ENCODE measurements at places on chromosomes 2 and 18.

- peak; percentile 7 for DNase-seq
Measured at GRCh38 chr18:68925268-68925667, 127.4 kb downstream of the CCDC102B start.

DNA sequence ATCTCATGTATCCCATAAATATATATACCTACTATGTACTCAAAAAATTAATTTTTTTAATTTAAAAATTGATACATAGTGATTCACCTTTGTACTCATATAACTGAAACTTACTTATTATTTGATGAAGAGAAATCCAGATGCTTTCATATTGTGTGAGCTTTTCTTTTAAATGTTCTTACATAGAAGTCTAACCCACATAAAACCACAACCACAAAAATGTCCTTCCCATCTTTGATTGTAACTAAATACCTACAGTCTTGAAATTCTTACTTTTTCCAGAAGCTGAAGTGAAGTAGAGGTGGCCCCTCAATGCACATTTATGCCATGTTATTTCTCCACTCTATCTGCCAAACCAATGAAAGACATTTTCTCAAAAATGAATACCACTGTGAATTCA, 117.9 kb upstream of the COL5A2 start:
- no peak for DNase-seq

DNA sequence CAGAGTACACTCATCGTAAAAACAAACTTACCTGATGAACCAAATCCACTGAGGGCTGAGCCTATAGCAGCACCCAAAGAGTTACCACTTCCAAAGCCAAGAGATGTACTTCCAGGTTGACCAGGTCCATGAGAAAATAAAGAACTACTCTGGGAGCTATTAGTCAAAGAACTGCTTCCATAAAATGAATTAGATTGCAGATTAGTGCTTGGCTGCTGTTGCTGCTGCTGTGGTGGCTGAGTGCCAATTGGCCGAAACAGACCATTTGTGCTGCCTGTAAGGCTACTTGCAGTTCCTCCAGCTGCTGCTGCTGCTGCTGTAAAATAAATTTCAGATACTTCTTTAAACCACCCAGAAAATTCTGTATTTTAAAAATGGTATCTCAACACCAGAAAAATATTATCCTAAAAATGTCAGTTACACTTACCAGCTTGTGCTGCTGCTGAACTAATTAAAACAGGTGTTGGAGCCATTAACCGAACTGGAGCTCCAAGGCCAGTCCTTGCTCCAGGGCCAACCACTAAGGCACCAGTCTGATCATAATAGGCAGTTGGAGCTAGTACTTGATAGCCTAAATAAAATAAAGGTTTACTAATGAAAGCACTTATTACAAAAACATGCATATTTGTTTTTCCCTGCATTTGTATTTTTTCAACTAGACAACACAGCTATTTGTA, 58.1 kb upstream of the SDC1 start:
- DNase-seq: peak; percentile 88

DNA sequence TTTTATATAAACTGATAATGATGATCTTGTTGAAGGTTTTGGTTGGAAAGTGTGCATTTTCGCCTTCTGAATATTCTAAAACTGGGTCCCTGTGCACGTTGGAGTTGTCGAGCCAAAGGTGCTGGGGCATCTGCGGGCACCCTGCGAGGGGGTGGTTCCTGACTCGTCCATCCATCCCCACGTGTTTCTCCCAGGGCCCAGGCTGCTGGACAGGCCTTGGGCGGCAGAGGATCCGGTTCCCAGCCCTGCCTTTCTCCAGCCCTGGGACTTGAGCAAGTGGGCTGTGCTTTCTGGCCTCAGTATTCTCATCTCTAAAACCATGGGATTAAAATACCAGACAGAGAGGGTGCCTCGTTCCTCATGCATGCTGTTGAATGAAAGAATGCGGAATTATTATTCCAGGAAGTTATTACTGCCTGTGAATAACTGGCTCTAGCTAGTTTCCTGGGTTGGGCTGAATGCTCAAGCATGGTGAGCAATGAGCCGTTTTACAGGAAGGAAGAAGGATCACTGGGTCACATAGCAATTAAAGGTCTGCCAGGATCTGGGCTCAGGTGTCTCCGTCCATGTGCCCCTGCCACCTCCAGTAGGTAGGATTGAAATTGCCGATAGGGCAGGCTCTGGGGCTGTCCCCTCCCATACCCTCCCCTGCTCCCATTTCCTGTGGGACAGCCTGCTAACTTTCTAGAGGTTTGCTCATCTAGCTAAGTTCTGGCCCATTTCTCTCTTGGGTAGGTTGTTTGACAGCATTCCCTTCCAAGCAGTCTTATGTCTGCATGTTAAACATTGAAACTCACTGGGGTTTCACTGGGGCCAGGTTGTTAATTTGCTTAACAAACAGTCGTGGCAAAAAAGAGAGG, 77.2 kb upstream of the HS6ST1 start:
- DNase-seq: no peak

DNA sequence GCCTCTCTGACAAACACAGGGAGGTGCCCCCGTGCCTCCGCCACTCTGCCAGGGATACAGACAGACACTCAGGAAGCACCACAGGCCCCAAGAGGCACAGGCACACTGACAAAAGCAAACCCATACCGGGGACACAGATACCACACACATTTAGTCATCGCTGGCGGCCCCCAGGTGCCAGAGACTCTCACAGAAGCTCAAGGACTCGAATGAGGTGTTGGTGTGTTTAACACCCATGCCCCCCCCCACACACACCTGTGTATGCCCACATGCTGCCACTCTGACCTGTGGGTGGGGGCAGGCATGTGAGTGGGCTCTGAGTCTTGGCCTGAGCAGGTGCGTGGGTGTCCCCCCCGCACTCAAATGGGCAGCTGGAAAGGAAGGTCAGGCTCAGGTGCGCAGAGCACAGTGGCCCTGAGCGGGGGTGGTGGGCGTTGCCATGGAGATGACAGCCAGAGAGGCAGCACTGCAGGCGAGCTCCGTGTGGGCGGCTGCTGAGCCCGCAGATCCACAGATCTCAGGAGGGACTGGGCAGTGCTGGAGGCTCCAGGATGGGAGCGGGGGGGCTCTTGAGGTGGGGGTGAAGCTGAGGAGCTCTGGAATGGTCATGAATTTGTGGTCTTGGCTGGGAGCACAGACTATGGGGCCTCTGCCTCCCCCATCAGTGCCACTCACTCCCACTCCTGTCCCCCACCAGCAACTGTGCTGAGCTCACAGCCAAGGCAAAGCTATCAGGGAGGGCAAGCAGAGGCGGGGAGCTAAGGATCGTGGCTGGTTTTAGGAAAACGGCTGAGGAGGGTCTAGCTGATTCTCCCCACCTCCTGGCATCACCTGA, 73.9 kb upstream of the TAF1B start:
- no peak for DNase-seq

All from muscle of back (tissue), 13 donors.